Activated naive CD8-positive, alpha-beta T cell treated with anti-CD3 and anti-CD28 coated beads, Interleukin-2, amount 50 U/mL, for 16 hours (primary cell): ENCODE measurements at places on chromosomes 11 and 22.

- DNase-seq: no peak
Observed at GRCh38 chr11:14538271-14538925, 18.2 kb upstream of the PSMA1 start.

DNA sequence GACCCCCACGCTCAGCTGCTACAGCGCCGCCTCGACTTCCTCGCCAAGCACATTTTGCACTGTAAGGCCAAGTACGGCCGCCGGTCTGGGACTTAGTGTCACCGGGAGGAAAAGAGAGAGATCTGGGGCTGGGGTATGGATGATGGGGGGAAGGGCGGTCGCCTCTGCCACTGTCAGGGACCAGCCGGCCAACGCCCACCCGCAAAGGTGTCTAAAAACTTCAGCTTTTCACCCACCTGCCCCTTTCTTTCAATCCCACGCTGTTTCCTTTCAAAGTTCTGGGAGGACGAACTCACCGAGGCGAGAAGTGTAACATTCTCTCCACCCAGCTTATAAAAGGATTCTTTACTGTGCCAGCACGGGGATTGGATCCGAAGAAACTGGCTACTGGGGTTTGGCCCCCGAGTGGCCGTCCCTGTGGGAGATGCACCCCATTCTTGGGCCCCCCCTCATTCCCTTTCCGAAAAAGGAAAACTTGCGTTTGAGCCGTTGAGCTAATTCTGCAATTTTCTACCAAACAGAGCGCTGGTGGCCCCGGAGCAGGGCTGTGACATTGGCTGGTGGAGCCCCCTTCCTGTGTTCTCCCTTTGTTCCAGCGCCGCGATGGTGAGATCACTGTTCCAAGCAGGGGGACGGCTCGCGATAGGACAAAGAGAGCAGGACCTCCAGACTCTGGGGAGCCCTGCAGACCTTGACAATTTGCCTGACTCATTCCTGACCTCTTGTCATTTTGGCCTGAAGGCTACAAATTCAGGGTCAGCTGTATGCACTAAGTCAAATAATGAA is 1.8 kb downstream of the FJX1 start:
- DNase-seq: no peak

- DNase-seq: peak; percentile 75
Observed at GRCh38 chr11:85752890-85753581, 57.9 kb downstream of the SYTL2 start.

- DNase-seq: no peak
Observed at GRCh38 chr11:115148101-115148500, 356.1 kb downstream of the CADM1 start.

DNA sequence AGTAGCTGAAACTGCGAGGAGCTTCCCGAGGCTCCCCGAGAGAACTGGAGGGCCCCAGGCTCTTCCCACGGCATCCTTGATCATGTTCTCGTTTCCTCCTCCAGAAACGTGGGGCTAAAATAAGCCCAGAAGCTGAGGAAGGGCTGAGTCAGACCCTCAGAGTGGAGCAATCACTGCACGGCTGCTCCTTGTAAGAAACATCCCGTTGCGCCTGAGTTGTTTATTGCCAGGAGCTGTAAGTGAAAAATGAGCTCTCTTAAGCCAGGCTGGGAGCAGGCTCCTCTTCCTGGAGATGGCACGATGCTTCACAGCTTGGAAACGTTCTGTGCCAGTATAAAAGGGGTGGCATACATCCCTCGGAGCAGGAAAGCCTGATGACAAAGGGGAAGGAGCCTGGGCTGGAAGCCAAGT is 47.3 kb upstream of the SYN3 start:
- no peak for DNase-seq

DNA sequence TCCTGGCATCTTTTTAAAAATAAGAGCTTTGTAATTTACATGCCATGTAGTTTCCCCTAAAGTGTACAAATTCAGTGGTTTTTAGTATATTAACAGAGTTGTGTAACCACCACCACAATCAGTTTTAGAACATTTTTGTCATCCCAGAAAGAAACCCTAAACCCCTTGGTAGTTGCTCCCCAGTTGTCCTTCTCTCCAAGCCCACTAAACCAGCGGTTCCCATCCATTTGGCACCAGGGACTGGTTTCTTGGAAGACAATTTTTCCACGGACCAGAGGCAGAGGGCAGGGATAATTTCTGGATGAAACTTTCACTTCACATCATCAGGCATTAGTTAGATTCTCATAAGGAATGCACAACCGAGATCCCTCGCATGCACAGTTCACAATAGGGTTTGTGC is 22.6 kb downstream of the CABIN1 start:
- DNase-seq: no peak
